ENCODE measurements at places on chromosomes 4 and X.
A peak's percentile ranks its signal among the peaks of the same experiment; 100 is the strongest.

GRCh38 chr4:25223802-25224375 is 9.9 kb upstream of the PI4K2B start:
- DNase-seq = no peak

DNA sequence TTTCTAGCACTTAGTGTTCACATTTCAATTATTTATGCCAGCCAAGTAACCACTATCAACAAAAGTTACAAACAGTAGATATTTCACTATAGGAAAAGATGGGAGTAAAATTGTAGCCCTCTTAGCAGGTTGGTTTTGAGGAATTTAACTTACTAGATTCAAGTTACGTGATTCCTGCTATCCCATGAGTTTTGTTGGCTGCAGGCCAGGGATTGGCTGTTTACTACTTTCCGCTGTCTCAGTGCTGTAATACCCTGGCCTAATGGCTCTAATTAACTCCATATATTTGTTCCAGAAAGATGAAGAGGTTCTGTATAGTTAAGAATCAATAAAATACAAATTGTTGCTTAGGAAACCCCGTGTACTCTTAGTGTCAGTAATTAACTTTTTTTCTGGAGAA is 55.5 kb upstream of the MAGED1 start:
- peak; percentile 59 for DNase-seq

DNA sequence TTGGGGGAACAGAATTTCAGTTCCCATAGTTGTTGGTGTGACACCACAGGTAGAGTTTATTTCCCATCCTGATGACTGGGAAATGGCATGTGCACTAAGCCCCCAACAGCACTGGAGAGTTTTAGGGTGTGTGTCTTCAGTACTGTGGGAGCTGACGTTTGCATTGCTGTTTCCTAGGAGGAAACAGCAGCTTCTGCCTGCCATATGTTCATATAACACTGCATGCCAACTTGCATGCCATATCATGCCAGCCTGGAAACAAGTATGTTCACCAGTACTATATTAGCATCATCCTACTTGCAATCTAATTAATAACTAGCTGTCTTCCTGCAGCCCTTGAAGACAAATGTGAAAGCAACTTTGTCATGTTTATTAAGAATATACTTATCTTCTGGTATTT is 58.2 kb downstream of the NAA11 start:
- no peak for DNase-seq

DNA sequence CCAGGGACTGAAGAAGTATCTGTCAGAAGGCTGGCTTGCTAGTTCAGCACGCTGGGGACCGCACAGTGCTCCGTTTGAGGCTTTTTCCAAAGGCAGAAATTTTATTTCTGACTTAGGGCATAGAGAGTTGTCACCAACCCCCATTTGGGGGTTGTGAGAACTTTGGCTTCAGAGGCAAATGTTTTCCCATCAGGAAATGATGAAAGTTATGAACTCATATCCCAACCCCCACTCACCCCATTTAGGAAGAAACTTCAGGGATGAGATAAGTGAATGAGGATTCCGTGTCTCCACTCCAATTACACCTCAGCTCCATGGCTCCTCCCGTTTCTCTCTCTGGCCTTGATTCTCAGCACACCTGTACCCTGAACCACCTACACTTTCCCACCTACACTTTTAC is 4.3 kb upstream of the WDR13 start:
- DNase-seq = no peak

DNA sequence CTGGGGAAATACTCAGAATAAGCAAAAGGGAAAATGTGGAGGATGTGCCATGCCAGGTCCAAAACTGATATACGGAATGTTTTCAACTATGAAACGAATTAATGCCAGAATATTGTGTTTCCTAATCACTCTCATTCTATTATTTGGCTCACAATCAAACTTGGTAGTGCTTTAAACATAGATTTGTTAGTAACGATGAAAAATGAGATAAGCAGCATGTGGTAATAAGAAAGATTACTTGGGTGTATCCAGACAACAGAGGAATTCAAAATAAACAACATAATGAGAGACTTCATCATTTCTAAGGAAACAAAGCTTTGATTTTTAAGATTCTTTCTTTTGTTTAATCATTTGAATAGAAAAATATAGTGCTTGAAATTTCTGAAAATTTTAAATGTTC is 237.3 kb downstream of the TACR3 start:
- no peak for DNase-seq

GRCh38 chr4:99677161-99677560 is 19.5 kb upstream of the C4orf54 start:
- no peak for DNase-seq

DNA sequence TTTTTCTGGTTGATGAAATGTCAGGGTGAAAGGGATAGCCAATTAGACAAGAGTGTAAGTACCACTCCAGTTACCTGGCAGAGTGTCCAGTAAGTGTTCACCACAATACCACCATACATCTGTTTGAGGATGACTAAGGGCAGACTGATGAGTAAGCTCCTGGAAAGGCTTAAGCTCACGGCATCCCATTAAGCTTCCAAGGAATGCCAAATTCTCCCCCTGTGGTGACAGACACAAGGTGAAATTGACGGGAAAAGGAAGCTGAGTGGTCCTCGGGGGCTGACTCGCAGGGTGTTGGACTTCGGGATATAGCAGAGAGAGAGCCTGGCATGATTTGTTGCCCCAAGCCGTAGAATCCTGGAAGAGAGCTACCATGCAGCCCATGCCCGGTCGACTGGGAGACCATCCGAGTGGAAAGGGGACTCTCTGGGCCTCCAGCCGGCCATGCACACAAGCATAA is 7.6 kb upstream of the BST1 start:
- DNase-seq = no peak

- no peak for DNase-seq
Observed at GRCh38 chr4:149790172-149790907, 25.3 kb downstream of the IQCM start.

DNA sequence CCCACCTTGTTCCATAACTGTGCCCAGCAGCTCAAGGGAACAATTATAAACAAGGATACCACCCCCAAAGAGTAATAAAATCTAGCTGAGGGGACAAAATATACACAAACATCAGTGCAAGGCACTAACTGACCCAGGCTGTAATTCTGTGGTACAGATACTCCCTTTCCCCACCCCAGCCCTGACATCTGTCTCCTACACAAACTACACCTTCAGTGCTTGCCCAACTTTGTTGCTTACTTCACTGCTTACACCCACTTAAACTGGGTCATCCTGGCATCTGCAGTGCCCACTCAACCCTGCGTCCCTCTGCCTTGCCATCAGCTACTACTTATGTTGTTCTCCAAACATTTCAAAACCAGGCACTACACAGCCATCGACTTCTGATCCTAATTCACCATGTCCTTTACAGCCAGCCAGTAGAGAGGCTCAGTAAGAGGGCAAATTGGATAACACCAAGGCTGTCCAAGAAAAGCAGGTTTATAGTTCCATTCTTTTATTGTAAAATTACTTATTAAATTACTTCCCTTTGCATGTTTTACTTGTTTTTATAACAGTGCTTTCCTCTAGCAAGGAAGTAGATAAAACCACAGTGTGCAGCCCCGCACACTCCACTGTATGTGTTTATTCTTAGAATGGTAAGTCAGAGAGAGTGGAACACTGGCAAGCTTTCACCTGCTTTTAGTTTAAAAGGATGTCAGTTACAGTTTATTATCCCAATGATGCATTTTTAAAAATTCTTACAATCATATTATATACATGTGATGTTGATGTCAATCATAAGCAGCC is 149.6 kb downstream of the INPP4B start:
- no peak for DNase-seq

DNA sequence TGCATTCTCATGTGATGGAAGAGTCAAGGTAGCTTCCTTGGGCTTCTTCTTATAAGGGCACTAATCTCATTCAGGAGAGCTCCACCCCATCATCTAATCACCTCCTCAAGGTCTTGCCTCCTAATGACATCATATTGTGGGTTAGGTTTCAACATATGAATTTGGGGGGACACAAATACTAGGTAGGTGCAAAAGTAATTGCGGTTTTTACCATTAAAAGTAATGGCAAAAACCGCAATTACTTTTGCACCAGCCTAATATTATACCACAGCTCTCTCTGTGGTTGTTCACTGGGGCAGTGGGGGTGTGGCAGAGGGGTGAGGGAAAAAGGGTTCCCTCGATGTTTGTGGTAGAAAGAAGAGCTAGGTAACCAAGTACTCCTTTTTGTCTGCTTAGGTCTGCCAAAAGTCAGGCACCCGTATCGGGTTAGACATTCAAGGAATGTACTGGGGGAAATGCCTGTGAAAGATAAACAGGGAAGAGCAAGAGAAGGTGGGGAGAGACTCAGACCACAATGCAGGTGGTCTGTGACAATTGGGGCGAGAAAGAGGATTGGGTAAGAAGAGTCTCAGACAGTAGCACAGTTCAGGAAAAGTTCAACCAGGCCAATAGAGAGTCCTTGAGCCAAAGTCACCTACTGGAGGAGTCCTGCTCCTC is 78.9 kb upstream of the MTM1 start:
- no peak for DNase-seq

DNA sequence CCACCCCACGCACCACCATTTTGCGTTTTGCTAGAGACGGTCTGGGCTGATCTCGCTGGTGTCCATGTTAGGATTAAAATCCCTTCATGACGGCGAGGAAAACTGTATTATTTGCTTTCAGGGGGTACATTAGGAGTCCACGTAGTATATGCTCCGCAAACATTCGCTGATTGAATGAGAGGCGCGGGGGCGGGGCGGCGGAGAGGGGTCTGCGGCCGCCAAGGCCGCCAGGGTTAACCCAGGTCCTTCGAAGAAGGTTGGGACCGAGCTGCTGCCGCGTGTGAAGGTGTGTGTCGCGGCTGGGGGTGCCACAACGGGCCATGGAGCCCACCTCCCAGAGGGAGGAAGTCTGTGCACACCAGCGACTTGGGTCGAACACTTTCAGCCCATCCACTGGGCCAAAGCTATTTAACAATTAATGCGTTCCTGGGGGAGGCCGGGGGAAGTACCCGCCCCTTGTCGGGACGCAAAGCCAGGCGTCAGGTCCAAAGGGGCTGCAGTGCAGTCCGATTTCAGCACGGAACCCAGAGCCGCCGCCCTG is 6.4 kb upstream of the PITX2 start:
- no peak for DNase-seq

- no peak for DNase-seq
Observed at GRCh38 chrX:78517124-78517523, 142.0 kb downstream of the RTL3 start.

DNA sequence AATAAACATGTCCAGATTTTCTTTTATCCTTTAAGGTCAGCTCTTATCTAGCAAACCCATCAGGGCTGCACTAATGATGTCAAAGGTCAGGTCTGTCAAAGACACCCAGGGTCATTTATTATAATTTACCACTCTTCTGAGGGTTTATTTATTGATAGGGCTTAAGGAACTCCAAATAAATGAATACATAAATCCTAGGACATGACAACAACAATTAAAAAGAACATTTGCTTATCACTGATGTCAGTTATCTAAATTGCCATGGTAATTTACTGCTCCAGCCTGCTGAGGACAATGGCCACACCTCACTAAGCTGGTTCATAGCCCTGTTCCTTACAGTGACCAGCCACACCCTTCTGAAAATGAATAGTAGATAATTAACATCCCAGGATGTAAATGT is 317.1 kb downstream of the UNC5C start:
- peak; percentile 44 for DNase-seq

- no peak for DNase-seq
Observed at GRCh38 chr4:20889901-20890300, 189.6 kb downstream of the PACRGL start.

DNA sequence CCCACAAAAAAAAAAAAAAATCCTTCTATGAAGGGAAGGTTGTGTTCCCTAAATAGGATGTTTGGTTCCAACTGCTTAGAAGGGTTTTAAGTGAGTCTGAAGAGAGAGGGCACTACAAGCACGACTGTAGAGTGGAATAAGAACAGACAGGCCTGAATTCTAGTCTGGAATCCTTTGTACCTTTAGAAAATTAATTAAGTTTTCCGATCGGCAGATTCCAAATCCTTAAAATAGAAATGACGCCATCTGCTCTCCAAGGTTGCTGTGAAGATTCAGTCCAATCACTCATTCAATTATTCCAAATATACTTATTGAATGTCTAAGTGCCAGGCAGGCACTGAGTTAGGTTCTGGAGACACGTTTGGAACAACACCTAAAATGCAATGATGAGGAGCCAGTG is 3.8 kb downstream of the HS3ST1 start:
- no peak for DNase-seq
